ENCODE measurements at places on chromosomes 12 and 14.

- no peak for DNase-seq
These were observed 843.4 kb downstream of the SLC6A15 start for GRCh38 chr12:84069198-84069597.

DNA sequence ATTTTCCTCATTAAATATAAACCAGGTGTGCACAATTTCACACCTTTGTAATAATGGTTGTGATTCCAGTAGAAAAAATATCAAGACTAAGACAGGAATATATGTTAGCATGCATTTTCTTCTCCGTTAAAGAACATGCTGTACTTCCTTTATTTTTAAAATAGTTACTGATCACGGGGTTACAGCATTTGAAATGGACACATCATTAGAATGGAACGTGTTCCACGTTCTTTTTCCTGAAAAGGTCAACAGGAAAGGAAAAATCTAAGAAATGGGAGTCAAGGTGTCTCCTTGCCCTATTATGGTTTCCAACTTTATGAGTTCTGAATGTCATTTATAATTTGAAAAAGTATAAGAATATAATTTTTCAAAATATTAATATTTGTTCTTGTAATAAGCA lies 1325.7 kb downstream of the SLC16A7 start:
- DNase-seq: no peak

DNA sequence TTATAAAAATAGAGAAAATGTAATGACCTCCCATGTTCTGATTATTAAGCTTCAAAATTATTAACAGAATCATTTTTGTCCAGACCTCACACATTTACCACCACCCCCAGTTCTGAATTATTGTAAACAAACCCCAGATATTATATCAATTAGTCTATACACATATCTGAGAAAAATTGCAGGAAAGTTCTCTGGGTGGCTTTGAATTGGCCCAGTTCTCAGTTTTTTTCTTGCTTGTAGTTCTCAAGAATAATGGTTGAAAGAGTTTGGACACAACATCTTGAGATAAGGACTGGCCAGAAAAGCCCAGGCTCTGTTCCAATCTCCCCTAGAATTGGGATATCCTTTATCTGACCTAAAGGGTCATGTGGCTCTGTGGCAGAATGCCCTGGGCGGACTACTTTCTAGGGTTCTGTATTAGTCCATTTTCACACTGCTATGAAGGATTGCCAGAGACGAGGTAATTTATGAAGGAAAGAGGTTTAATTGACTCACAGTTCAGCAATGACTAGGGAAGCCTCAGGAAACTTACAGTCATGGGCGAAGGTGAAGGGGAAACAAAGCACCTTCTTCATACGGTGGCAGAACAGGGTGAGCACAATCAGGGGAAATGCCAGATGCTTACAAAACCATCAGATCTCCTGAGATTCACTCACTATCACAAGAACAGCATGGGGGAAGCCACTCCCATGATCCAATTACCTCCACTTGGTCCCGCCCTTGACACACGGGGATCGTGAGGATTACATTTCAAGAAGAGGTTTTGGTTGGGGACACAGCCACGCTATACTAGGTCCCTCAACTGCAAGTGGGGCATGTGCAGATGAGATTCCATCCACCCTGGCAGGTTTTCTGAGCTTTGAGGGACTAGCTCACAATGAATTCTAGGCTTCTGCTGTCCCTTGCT lies 1504.6 kb upstream of the FLRT2 start:
- peak; percentile 29 for DNase-seq

DNA sequence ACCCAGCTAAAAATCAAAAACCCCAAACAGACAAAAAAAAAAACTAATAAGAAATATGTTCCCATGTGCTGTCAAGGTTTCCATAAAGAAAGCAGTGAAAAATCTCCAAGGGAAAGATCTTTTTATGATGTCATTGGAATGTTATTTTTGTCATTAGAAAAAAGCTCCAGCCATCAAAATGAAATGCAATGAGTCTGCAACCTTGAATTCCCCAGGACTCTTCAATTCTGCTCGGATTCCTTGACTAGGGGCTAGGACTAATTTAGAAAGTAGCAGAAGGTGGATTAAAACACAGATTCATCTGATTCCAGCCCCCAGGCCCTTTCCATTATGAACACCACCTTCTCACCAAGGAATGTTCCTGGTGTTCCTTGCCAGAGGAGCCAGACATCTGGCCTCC lies 6.0 kb upstream of the PCNX1 start:
- no peak for DNase-seq

DNA sequence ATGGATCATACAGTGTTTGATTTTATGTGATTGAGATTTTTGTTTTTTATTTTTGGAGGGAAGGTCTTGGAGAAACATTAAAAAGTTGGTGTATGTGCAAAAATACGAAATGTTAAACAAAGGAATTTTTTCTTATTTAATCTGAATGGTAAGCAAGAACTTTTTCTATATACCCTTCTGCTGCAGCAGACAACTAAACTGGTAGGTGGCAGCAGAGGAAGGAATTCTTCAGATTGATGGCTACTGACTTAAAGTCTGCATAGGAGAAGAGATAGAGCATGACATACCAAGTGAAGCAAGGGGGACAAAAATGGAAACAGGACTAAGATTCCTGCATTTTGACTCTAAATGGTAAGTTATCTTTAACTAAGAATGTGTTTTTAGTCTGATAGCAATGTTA lies 42.0 kb upstream of the A2ML1 start:
- no peak for DNase-seq

DNA sequence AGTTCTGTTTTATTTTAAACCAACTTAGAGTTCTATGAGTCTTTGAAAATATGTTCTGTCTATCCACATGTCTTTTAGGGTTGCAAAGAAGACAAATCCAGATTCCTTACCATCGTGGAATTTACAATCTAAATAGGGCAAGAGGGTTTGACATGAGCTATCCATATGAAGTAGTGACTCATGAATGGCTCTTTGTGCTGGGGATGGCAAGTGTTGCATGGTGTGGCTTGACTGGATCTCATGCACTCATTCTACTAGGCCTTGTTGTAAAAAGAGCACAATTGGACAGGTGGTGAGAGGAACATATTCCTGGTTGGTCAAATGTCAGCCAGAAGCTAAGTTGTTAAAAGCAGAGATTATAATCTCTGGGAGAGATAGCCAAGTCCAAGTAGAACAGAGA lies 509.1 kb downstream of the DIO2 start:
- no peak for DNase-seq

DNA sequence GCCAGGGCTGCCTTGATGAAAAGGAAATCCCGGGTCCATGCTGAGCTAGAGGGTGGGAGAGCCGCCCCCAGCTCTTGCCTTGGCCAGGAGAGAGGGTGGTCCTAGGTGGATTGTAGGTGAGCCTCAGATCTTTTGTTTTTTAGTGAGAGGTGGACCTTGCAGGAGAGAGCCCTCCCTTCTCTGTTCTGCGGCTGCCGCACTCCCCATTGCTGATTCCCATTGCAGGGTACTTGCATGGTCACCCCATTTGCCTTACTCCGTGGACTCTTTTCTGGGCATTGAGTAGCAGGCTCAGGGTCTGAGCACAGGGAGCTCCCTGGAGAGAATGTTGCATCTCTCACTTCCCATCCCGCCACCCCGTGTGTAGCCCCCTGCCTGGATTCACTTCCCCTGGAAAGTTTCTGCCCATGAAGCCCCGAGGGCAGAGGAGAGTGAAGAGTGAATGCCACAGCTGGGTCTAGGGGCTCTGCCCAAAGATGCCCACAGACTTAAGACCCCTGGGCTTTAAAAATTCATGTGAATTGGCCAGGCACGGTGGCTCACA lies 10.2 kb downstream of the VASH1 start:
- peak; percentile 12 for DNase-seq

DNA sequence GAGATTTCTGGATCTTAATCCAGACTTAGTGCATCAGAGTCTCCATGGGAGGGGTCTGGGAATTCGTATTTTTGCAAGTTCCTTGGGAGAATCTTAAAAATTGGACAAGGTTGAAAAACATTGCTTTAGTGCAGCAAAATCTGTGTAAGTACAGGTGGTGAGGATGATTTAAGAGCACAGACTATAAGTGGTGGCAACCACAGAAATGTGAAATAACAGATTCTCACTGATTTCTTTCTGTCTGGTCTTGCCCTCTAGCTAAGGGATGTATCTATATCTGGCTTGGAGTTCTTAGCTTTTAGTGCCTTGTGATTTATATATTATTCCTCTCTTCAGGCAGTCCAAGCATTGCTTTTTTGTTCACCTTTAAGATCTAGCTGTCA lies 116.2 kb downstream of the DIP2B start:
- no peak for DNase-seq

DNA sequence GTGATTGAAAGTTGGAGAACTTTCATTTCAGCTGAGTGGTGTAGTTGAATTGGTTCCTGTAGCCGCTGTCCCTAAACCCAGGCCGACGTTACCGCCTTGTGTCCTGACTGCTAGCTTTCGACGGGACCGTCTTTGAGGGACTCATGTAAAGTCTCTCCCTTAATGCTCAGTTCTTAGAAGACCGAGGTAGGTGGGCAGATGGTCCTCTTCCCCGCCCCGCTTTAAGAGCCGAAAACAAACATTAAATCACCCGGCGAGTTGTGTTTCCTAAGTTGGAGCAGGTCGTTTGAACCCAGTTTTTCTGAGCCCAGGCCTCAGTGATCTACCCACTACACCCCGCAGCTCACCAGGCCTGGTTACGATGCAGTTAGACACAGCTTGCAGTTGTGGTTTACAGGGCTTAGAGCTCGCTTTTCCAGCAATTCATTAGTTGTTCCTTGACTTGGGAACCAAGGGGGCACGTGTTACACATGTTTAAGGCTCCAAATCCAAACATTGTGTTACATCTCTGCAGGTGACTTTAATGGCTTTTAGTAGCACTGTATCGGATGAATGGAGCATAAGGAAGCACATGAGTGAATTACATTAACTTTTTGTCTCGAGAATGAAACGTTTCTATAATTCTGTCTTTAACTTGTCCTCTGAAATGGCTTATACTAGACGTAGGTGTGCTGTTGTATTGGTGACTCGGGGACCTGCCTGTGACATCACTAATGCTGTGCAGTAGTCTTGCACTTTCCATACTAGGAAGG lies 790 bp downstream of the NEDD1 start:
- peak; percentile 20 for DNase-seq

Data from left cardiac atrium (tissue), 4 donors.